Activated CD8-positive, alpha-beta T cell treated with anti-CD3 and anti-CD28 coated beads for 36 hours (primary cell): ENCODE measurements at places on chromosomes 6 and 20.

- no peaks in the 10 kb centered on the region for H3K4me1 ChIP-seq
- H3K4me3 ChIP-seq = no peak overlapping the region
- H3K36me3 ChIP-seq = no peaks in the 10 kb centered on the region
- DNase-seq = no peak
- no peak overlapping the region for H3K27ac ChIP-seq
Measured at GRCh38 chr20:1941226-1941625, 46.0 kb downstream of the SIRPA start.

DNA sequence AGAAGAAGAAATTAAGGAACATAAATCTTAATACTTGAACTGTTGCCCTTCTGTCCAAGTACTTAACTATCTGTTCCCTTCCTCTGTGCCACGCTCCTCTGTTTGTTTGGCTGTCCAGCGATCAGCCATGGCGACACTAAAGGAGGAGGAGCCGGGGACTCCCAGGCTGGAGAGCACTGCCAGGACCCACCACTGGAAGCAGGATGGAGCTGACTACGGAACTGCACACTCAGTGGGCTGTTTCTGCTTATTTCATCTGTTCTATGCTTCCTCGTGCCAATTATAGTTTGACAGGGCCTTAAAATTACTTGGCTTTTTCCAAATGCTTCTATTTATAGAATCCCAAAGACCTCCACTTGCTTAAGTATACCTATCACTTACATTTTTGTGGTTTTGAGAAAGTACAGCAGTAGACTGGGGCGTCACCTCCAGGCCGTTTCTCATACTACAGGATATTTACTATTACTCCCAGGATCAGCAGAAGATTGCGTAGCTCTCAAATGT is 17.1 kb downstream of the IRF4 start:
- H3K4me3 ChIP-seq = no peak overlapping the region
- peaks cover 83% of the 10 kb centered on the region for H3K36me3 ChIP-seq
- peaks cover 64% of the 10 kb centered on the region for H3K4me1 ChIP-seq
- no peaks in the 10 kb centered on the region for H3K27me3 ChIP-seq

DNA sequence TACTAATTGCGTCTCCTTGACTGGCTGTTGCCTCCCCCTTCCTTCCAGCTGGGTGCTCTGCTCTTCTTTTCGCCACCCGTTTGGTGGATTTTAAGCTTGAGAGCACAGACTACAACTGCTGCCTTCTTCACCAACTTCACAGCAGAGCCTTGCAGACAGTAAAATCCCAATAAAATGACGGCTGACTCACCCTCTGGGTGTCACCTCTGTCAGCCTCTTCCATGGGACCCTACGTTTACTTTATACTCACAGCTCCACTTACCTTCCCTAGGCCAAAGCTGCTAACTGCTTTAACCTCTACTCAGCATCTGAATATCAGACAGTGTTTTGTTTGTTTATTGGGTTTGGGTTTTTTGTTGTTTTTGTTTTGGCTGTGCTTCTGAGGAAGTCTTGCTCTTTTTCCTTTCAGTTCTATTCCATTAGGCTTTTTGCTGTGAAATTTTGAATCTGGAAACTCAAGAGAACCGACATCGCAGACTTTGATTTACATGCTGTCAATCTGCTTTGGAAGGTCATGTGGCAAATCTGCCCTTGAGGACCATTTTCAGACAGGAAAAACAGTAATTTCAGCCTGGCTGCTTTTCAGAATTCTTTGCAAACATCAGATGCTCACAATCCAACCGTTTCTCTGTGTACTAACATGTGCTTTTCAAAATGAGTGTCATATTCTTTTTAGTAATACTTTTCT is 2.4 kb downstream of the AGPAT4 start:
- H3K36me3 ChIP-seq = no peaks in the 10 kb centered on the region
- no peak overlapping the region for H3K27ac ChIP-seq
- peaks cover 19% of the 10 kb centered on the region for H3K4me1 ChIP-seq
- H3K4me3 ChIP-seq = no peak overlapping the region
- no peak for DNase-seq
- peaks cover 3% of the 10 kb centered on the region for H3K27me3 ChIP-seq

- peaks cover 61% of the 10 kb centered on the region for H3K4me1 ChIP-seq
- H3K27ac ChIP-seq = peak overlapping the region; percentile 57
- no peak for DNase-seq
- no peak overlapping the region for H3K4me3 ChIP-seq
Measured at GRCh38 chr6:111472933-111473435, 10.0 kb downstream of the REV3L start.

DNA sequence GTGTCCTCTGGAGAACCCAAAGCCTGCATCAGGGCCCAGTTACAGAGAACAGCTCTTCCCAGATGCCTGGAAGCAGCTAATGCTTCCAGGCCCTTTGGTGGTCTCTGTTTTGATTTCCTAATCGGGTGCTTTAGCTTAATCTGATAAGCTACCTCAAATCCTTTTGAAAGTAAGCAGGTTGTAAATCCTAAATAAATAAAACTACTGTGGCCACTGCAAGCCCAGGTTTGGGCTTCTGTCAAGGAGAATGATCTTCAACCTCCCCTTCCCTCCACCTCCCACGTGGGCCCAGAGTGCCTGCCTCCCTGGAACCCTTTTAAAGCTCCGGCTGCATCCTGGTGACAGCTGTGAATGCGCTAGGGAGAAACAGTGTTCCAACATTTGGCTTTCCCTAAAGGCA is 25.2 kb upstream of the FYN start:
- no peaks in the 10 kb centered on the region for H3K4me1 ChIP-seq
- H3K27me3 ChIP-seq = no peaks in the 10 kb centered on the region
- H3K36me3 ChIP-seq = no peaks in the 10 kb centered on the region
- H3K27ac ChIP-seq = no peak overlapping the region

- H3K27me3 ChIP-seq = peaks cover 2% of the 10 kb centered on the region
- H3K4me1 ChIP-seq = no peaks in the 10 kb centered on the region
- DNase-seq = no peak
- no peak overlapping the region for H3K4me3 ChIP-seq
- H3K36me3 ChIP-seq = no peaks in the 10 kb centered on the region
Measured at GRCh38 chr20:61236713-61237112, 15.3 kb upstream of the CDH4 start.
